ENCODE measurements at places on chromosomes 11 and 22.
A peak's percentile ranks its signal among the peaks of the same experiment; 100 is the strongest.

- no peak for DNase-seq
Measured at GRCh38 chr22:30949934-30950660, 18.5 kb downstream of the MORC2 start.

GRCh38 chr22:22810018-22810427 is 77.6 kb upstream of the IGLL5 start:
- DNase-seq: no peak

GRCh38 chr11:71101046-71101445 is 151.3 kb downstream of the SHANK2 start:
- DNase-seq: no peak

GRCh38 chr11:105829084-105829483 is 193.0 kb downstream of the MSANTD4 start:
- DNase-seq: no peak

- DNase-seq: peak; percentile 33
Measured at GRCh38 chr22:36156515-36157419, 3.8 kb downstream of the APOL3 start.

DNA sequence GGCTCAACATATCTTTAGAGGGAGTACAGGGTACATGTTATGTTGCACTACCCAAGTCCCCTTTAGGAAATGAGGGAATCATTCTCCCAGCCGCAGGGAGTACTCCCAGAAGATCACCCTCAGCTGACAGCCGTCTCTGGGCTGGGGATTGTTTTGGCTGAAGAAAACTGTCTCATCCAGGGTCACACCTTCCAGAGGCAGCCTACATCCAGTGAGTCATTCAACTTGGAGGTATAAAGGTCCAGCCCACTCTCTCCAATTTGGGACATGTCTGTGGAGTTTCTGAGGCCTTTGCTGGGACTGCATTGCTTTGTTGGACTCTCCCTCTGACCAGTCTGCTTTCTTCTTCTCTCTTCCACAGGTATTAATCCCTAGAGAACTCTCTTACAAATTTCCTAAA is 42.1 kb downstream of the RASSF10 start:
- no peak for DNase-seq

- no peak for DNase-seq
Measured at GRCh38 chr11:127620671-127621070, 620.1 kb upstream of the KIRREL3 start.

DNA sequence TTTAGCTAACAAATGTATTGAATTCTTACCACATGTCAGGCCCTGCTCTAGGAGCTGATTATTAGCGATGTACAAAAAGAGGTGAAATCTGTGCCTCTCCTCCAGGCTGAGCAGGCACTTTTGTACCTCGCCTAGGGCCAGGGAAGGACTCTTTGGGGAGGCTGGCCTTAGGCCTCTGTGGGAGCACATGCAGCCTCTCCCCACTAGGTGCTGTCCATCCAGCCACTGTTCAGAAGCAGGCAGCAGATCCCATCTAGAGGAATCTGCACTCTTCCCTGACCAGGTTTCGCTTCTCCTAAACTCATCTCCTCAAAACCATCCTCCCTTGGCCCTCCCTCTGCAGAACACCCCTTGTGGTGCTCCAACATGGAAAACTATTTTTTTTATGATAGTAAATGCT is 51.9 kb upstream of the WT1 start:
- DNase-seq: no peak

- no peak for DNase-seq
Measured at GRCh38 chr11:98561877-98562395, 458.8 kb upstream of the CNTN5 start.

GRCh38 chr11:21704539-21704938 is 488.3 kb upstream of the ANO5 start:
- DNase-seq: no peak

DNA sequence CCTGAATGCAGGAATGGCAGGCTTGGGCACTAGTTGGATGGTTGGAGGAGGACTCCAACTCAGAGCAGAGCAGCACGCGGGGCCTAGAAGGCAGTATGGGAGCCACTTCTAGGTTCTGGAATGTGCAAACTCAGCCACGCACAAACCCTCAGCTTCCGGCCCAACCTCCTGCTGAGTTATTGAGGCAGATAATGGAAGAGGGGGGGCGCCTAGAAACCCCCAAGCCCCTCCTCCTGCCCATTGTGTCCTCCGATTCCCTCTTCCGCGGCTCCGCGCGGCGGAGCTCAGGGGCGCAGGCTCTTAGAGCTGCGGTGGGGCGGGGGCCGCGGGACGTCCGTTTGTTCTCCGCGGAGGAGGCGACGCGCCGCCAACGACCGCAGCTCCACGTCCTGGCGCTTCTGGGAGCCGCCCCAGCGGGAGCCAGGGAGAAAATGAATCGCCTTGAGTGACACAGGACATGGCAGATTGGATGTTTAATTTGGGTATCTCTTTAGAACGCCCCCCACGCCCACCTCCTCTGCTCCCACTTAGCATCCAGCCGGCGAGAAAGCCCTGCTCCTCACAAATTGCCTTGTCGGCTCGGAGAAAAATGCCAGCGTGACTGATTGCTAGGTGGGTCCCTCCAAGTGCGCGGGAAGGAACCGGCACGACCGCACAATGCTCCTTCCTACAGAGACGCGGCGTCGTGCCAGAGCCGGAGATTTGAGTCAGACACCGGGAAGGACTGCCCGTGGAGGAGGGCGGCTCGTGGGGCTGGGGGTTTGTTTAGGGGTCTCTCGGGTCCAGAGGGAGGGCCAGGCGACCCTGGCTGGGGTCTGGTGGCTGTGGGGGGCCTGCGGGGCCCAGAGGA is 144.6 kb downstream of the NECTIN1 start:
- DNase-seq: peak; percentile 47

DNA sequence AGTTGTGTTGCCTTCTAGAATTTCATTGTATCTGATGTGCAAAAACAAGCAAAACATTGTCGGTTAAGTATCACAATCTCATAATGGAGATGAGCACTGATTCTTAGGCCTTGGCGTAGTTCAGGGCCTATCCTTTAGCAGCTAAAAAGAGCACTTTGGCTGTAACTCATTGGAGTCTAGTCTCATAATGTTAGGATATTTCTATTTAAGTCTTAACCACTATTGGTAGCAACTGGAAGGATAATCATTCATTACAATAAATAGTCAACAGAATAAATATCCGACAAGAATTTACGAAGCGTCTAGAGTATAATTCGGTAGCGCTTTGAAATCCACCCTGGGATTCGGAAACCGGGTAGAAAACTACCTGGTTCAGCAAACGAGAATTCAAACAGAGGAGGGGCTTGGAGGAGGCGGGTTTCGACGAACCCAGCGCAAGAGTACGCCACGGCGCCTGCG is 461 bp upstream of the EED start:
- DNase-seq: peak; percentile 76

DNA sequence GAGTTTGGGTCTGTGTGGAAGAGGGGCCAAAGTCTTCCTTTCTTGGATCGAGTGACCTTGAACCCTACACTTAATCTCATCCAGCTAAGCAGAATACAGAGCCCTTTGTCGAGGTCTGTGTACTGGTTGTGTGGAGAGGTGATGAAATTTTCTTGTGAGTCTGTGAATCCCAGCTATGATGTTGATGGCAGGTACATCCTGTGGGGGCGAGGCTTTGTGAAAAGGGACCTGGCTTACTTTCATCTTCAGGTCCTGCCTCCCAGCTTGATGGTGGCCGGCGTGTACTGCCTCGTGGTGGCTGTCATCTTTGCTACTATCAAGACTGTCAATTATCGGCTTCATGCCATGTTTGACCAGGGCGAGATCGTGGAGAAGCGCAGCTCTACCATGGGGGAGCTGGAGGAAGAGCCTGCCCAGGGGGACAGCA is 1.0 kb downstream of the PCNX3 start:
- DNase-seq: no peak

DNA sequence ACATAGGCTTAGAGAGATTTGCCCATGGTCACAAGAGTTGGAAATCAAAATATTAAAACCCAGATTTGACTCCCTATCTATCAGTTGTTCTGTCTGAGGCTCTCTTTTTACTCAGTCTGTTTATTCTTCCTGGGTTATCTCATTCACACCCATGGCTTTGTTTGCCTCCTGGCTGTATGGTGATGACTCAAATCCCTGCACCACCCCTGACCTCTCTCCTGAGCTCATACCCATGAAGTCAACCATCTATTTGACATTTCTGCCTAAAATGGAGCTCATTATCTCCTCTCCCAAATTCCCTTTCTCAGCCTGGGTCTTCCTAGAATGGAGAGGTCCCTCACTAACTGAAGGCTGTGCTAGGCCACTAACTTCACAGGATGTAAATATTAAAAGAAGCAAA is 27.8 kb upstream of the CCDC134 start:
- no peak for DNase-seq

GRCh38 chr11:2566223-2567025 is 121.6 kb downstream of the KCNQ1 start:
- no peak for DNase-seq

DNA sequence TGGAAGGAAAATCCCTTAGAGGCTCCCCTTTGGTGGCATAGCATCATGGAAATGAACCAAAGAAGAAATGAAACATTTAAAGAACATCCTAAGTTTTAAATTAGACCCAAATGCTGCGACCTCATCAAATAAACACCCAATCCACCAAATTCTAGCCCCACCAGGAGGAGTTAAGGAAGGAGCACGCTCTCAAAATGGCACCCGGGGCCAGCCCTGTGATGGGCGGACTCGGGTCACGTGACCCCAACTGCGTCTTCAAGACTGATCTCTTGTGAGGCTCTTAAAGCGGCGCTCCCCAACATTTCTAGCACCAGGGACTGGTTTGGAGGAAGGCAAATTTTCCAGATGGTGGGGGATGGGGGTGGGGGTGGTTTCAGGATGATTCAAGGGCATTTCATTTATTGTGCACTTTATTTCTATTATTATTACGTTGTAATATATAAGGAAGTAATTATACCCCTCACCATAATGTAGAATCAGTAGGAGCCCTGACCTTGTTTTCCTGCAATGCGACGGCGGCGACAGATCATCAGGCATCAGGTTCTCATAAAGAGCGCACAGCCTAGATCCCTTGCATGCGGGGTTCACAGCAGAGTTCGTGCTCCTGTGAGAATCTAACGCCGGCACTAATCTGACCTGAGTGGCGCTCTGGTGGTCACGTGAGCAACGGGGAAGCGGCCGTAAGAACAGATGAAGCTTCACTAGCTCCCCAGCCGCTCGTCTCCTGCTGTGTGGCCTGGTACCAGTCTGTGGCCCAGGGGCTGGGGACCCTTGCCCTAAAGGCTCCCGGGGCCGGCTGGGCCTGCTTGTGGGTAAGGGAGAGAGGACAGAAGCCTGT is 90.6 kb upstream of the SLC22A12 start:
- peak; percentile 88 for DNase-seq

DNA sequence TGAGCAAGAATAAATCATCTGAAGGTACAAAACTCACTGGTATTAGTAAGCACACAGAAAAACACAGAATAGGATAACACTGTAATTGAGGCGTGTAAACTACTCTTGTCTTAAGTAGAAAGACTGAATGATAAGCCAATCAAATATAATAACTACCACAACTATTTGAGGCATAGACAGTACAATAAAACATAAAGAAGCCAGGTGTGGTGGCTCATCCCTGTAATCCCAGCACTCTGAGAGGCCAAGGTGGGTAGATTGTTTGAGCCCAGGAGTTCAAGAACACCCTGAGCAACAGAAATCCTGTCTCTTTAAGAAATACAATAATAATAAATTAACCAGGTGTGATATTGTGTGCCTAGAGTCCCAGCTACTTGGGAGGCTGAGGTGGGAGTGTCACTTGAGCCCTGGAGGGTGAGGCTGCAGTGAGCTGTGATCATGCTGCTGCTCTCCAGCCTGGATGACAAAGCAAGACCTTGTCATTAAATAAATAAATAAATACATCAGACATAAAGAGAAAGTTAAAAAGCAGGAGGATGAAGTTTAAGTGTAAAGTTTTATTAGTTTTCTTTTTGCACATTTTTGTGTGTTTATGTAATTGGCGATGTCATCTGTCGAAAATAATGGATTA is 390.6 kb downstream of the DYNC2H1 start:
- no peak for DNase-seq

- DNase-seq: no peak
Measured at GRCh38 chr11:1639666-1640065, 10.1 kb downstream of the KRTAP5-5 start.

GRCh38 chr11:45021692-45022141 is 71.0 kb upstream of the TP53I11 start:
- DNase-seq: peak; percentile 69

DNA sequence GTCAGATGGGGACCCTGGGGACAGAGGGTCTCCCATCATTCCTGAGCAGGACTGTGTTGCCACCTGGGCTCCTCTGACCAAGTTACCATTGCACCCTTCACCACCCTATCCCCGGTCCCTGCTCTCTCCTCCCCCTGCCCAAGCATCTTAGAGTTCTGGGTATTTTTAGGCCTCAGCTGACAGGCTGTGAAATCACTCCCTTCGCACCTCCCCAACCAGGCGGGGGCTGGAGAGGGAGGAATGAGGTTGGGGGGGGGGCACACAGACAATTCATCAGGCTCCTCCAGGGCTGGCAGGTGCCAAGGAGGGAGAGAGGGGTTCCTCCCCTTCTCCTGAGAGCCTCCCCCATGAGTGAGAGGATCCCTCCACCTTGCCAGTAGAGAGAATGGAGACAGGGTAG is 9.0 kb downstream of the SYT7 start:
- DNase-seq: no peak

DNA sequence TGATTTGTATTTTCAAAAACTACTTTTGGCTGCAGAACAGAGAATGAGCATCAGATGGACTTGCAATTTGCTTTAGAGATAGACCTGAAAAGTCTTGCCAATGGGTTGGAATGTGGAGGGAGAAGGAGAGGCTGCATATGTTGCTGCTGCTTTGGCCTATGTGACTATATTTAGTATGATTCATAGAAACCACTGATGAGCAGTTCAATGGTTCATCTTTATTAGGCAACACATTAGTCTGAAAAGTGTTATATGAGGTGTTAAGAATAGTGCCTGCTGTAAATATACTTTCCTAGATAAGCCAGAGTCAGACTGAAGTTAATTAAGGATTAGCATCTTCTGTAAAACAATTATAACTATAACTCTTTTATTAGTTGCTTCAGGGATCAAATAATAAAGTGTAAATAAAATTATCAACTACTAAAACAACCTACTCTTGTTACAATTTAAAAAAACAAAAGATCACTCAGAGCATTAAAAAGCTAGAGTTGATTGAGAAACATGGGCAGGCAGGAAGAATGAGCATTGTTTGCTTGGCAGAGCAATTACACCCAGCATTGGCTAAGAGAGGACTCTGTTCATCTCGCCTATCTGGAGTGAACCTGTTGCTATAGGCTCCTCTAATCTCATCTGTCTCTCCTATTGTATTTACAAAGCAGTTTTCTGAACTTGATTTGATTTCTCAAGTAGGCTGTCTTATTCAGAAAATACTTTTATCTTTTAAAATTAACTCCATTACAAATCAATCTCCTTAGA is 36.3 kb downstream of the HORMAD2 start:
- DNase-seq: no peak

DNA sequence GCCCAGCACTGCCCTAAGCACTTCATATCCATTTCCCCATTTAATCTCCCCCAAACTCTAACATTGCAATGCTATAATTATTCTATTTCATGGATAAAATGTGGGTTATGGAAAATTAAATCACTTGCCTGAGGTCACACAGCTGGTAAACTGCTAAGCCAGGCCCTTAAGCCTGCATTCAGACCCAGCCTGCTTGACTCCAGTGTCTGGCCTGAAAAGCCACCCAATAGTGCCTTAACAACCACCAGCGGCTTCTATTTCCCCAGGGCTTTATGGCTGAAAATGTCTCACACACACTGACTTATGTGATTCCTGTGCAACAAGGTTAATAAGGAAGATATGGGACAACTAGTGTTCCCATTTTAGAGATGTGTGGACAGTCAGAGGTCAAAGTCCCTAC is 178.5 kb upstream of the SNX19 start:
- DNase-seq: no peak
